ENCODE measurements at places on chromosomes 2 and 18. TPM values are rescaled to one million over a fixed set of nuclear protein-coding genes. Genes with fewer than 3 reads are reported as not detected.

- H3K36me3 ChIP-seq = no peaks in the 10 kb centered on the region
- H3K4me3 ChIP-seq = no peak overlapping the region
- H3K4me1 ChIP-seq = no peaks in the 10 kb centered on the region
- DNase-seq = no peak
- H3K27ac ChIP-seq = no peak overlapping the region
Observed at GRCh38 chr2:167005096-167005495, 116.8 kb downstream of the XIRP2 start.

- no peaks in the 10 kb centered on the region for H3K27me3 ChIP-seq
- no peak for DNase-seq
- peaks cover 18% of the 10 kb centered on the region for H3K36me3 ChIP-seq
- no peaks in the 10 kb centered on the region for H3K4me1 ChIP-seq
- no peak overlapping the region for H3K4me3 ChIP-seq
- H3K27ac ChIP-seq = no peak overlapping the region
Observed at GRCh38 chr2:53854678-53855077, 5.1 kb downstream of the GPR75 start.

DNA sequence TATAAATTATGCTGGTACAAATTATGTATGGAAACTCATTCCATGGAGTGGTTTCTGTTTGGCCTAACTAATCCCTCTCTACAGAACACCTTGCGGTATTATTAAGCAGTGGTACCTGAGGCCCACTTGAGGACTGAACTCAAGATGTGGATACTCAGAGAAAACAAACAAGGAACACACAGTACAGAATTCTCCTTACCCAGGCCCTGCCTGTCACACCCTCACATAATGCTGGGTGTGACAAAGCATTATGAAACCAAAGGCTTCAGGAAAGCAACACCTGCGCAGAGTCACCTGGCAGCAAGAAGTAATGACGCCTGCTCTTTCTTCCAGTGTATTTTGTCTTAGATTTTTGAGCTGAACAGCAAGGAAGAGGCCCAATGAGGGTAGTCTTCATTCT lies 264.7 kb downstream of the PAX3 start:
- no peaks in the 10 kb centered on the region for H3K36me3 ChIP-seq
- H3K4me1 ChIP-seq = no peaks in the 10 kb centered on the region
- no peak overlapping the region for H3K4me3 ChIP-seq
- peak overlapping the region; percentile 49 for H3K27ac ChIP-seq
- H3K27me3 ChIP-seq = no peaks in the 10 kb centered on the region

DNA sequence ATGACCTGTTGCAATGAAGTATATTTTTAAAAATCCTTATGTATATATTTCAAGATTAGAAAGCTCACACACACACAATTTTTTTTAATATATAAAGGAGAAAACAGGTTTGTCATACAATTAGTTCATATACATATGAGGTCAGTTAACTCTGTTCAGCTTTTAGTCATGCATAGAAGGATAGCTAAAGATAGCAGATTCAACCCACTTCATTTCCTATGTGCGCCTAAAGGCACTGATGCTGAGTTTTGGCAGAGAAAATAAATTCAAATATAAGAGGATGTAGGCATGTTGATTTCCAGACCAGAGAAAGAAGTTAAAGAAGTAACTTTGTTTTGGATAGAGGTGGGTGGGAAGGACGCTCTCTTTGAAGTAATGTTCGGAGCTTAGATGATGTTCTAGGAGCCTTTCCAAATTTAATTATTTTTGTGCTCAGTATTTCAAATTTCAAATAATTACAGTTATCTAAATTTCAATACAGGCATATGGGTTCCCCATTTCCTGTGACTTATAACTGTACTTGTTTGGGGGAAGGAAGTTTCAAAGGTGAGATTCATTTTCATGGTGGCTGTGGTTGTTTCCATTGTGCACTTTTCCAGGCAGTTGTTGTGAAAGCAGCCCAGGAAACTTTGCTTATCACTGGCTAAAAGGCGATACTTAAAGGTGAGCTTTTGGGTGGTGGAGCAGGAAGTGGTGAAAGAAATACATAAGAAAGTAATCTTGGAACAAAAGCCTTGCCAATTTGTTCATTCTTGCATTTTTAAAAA lies 523.4 kb upstream of the FANCL start:
- no peak overlapping the region for H3K27ac ChIP-seq
- no peak overlapping the region for H3K4me3 ChIP-seq
- no peaks in the 10 kb centered on the region for H3K36me3 ChIP-seq
- no peaks in the 10 kb centered on the region for H3K4me1 ChIP-seq
- no peaks in the 10 kb centered on the region for H3K27me3 ChIP-seq

GRCh38 chr18:50277942-50278341 lies 3.4 kb downstream of the MBD1 start:
- H3K4me1 ChIP-seq = peaks cover 31% of the 10 kb centered on the region
- no peaks in the 10 kb centered on the region for H3K27me3 ChIP-seq
- no peak for DNase-seq
- no peak overlapping the region for H3K4me3 ChIP-seq
- H3K27ac ChIP-seq = no peak overlapping the region

GRCh38 chr18:24630346-24630880 lies 170.0 kb downstream of the HRH4 start:
- no peaks in the 10 kb centered on the region for H3K36me3 ChIP-seq
- peaks cover 9% of the 10 kb centered on the region for H3K4me1 ChIP-seq
- H3K4me3 ChIP-seq = no peak overlapping the region
- no peak for DNase-seq

DNA sequence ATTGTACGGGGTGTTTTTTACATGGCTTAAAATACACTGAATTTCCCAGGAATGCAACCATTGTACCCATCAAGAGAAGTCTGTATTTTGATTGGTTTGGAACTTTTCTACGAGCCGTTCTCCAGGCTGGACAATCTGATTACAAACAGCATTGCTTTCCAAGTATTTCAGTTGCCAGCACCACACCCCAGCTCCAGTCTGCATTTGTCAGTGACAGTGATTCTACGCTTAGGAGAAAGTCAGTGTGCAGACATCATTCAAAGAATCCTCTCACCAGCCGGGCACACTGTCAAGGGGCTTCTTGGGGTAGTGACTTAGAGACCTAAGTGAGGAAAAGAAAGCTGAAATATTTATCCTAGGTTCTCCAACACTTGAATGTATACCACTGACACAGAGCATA lies 194.1 kb downstream of the ANAPC1 start:
- no peaks in the 10 kb centered on the region for H3K36me3 ChIP-seq
- DNase-seq = no peak
- H3K27me3 ChIP-seq = no peaks in the 10 kb centered on the region
- no peaks in the 10 kb centered on the region for H3K4me1 ChIP-seq
- no peak overlapping the region for H3K4me3 ChIP-seq

DNA sequence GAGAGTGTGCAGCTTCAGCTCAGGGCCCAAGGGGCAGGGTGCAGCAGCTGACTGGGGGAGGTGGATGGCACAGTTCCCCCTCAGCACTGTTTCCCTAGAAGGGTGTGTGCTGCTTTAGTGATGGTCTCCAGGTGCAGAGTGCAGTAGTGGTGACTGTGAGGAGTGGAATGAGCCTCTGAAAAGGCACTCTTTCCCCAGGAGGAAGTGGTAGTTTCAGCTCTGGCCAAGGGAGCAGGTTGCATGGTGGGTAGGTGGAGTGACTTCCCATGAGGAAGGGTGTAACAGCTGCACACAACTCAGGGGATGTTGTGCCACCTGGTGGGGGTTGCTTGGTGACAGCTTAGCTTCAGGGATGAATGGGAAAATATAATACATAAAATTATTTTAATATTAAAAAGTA lies 251.5 kb upstream of the NXPH2 start:
- H3K27me3 ChIP-seq = no peaks in the 10 kb centered on the region
- H3K4me3 ChIP-seq = no peak overlapping the region
- no peaks in the 10 kb centered on the region for H3K36me3 ChIP-seq
- no peaks in the 10 kb centered on the region for H3K4me1 ChIP-seq
- no peak overlapping the region for H3K27ac ChIP-seq
- DNase-seq = no peak

DNA sequence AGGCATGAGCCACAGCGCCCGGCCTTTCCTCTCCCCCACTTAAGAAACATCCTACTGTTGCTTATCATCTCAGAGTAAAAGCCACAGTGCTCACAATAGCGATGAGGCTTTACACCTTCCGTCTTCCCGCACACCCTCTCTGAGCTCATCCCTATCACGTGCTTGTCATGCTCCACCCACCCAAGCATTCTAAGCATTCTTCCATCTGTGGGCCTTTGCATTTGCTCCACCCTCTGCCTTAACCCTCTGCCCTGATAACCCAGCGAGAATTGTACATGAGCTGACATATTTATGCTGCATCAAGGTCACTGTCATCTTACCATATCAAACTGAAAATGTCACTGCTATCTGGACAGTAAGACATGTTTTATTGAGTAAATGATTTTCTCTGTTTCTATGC lies 22.6 kb downstream of the FOXI3 start:
- H3K4me3 ChIP-seq = no peak overlapping the region
- no peak overlapping the region for H3K27ac ChIP-seq
- DNase-seq = no peak
- no peaks in the 10 kb centered on the region for H3K27me3 ChIP-seq
- no peaks in the 10 kb centered on the region for H3K36me3 ChIP-seq

DNA sequence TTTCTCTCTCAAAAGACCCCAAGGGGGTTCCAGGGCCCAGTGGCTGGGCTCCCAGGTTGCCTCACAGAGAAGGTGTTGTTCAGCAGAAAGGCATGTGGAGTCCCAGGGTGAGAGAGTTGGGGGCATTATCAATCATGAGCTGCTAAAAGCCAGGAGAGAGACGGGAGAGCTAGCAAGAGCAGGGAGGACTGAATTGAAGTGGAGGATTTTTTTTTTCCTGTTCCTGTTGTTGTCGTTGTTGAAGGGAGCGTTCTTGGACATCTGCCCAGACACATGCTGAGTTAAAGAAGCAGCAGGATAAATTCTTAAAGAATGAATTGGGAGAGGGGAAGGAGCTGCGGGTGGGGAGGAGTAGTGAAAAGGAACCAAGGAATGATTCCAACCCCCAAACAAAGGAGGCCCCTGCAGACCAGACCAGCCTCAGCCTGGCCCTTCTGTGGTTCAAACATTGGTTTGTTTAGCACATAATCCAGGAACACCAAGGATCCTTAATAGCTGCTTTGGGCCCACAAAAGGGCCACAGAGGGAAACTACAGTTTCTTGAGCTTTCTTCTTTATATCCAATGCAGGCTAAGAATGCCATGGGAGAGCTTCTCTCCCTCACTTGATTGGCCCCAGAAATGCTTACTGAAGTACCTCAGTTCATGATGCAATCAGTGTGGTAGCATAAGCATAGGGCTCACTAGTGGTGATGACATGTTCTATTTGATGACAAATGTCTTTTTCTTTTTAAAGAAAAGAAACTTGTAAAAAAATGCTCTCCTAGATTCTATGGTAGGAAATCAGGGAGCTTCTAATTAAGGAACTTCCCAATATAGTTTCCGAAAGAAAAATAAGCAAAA lies 146.0 kb downstream of the SETBP1 start:
- peaks cover 34% of the 10 kb centered on the region for H3K4me1 ChIP-seq
- no peak for DNase-seq

DNA sequence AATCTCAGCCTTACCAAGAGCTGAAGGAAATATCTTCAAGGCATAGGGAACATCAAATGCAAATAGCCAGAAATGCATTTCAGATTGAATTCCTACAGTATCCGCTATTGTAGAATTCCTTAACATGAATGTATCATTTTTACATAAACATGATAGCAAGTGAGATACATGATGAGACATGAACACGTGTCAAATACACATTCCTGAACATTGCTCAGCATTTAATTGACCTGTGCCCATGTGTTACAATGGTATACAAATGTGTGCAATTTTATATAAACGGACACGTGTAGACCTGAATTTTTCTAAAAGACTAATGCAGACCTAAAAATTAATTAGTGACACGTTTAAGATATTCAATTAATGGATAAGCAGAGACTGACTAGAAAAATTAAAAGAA lies 133.0 kb upstream of the TLK1 start:
- no peaks in the 10 kb centered on the region for H3K36me3 ChIP-seq
- no peaks in the 10 kb centered on the region for H3K27me3 ChIP-seq
- no peak for DNase-seq
- H3K4me1 ChIP-seq = no peaks in the 10 kb centered on the region
- H3K4me3 ChIP-seq = no peak overlapping the region

DNA sequence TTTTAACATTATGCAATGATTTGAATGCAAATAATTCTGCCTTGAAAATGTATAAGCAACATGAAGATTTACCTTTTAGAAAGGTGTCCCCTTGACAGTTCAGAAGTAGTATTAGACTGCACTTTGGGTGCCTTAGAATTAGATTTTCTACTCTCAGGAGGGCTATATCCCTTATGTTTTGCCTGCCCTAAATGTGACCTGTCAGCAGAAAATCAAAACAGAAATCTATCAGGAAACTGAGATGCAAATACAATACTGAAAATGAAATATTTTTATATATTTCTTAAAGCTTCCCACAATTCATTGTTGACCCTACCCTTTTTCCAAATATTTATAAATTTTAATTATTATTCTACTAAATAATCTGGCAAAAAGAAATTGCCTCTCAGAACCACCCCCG lies 61.5 kb downstream of the TRIP12 start:
- peaks cover 36% of the 10 kb centered on the region for H3K36me3 ChIP-seq
- no peak overlapping the region for H3K27ac ChIP-seq
- H3K4me3 ChIP-seq = no peak overlapping the region
- H3K27me3 ChIP-seq = no peaks in the 10 kb centered on the region
- no peaks in the 10 kb centered on the region for H3K4me1 ChIP-seq

DNA sequence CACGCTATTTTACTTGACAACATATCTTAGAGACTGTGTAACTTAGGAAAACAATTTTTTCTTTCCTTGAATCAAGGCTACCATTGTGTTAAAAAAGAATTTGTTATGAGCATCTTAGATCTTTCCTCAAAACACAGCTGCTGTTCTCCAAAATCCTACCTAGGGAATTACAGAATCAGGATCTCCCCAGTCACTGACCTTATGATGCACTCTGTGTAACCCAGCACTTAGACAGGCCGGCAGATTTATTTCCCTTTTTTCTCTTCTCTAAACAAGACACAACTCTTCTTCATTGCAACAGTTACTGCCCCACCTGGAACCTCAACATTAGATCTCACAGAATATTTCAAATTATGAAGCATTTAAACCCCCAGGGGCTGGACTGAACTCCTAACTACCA lies 13.5 kb upstream of the C2orf15 start:
- no peak overlapping the region for H3K27ac ChIP-seq
- H3K4me1 ChIP-seq = no peaks in the 10 kb centered on the region
- H3K27me3 ChIP-seq = no peaks in the 10 kb centered on the region

DNA sequence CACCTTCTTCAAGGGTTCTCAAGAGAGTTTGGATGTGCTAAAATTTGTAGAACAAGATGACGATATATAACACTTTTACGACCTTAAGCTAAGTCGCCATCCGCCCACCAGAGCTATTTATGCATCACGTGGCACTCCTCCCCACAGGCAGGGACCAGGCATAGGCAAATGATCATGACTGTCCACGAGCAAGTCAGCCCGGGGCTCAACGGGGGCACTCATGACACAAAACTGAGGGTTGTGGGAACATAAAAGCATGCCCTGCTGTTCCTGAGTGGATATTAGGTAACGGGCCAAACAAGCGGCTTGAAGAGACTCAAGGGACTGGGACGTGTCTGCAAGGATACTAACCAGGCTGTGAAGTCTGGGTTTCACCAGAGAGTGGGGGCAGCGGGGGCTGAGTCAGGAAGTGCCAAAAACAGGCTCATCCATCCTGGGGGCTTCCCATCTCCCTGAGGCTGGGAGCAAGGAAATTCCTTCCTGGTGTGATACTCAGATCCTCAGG lies 58.1 kb downstream of the FAM178B start:
- H3K4me3 ChIP-seq = peak overlapping the region; percentile 6
- no peaks in the 10 kb centered on the region for H3K36me3 ChIP-seq
- no peak overlapping the region for H3K27ac ChIP-seq
- no peaks in the 10 kb centered on the region for H3K27me3 ChIP-seq

Gene MYOM1
- 5.0 TPM for total RNA-seq

Gene DNAH6
- total RNA-seq = 6.3 TPM

Gene ADAM23
- total RNA-seq = 2.5 TPM

Gene FOXD4L1
- total RNA-seq = 0.62 TPM

Gene ADGRF3
- 0.35 TPM for total RNA-seq
